ENCODE measurements at places on chromosomes 2 and 18. TPM values are rescaled to one million over a fixed set of nuclear protein-coding genes. Genes with fewer than 3 reads are reported as not detected.

- H3K36me3 ChIP-seq = no peaks in the 10 kb centered on the region
- H3K27me3 ChIP-seq = no peaks in the 10 kb centered on the region
- H3K4me1 ChIP-seq = no peaks in the 10 kb centered on the region
- H3K27ac ChIP-seq = no peak overlapping the region
Measured at GRCh38 chr2:36705326-36706020, 9.0 kb downstream of the VIT start.

- no peak overlapping the region for H3K27ac ChIP-seq
- no peak for DNase-seq
- no peaks in the 10 kb centered on the region for H3K4me1 ChIP-seq
Measured at GRCh38 chr2:200252265-200253067, 54.0 kb upstream of the SPATS2L start.

- no peaks in the 10 kb centered on the region for H3K27me3 ChIP-seq
- DNase-seq = no peak
- no peak overlapping the region for H3K27ac ChIP-seq
- no peaks in the 10 kb centered on the region for H3K4me1 ChIP-seq
Measured at GRCh38 chr2:113838277-113838676, 51.6 kb upstream of the ACTR3 start.

HEATR5B gene
- total RNA-seq = 17.9 TPM

- H3K36me3 ChIP-seq = no peaks in the 10 kb centered on the region
- no peak for DNase-seq
- no peak overlapping the region for H3K27ac ChIP-seq
- H3K4me1 ChIP-seq = no peaks in the 10 kb centered on the region
Measured at GRCh38 chr2:113760400-113760799, 4.0 kb upstream of the SLC35F5 start.

RGPD5 gene
- total RNA-seq = 38.2 TPM

CEBPZ gene
- 235 TPM for total RNA-seq

DNA sequence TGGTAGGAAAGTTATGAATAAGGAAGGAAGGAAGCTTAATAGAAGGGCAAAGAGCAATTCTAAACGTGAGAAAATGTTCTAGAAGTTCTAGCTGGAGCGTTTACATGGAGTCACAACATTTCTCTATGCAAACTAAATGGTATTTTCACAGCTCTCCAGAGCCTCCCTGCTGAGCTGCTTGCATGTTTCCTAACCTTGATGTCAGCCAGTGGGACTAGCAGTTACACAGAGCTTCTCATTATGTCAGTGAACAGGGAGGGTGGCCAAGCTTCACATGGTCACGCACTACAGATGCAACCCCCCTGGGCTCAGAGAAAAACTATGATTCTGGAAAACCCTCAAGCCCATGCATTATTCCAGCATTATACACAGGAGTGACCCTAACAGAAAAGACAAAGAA lies 153.4 kb upstream of the CCDC150 start:
- H3K36me3 ChIP-seq = no peaks in the 10 kb centered on the region
- no peak overlapping the region for H3K4me3 ChIP-seq
- no peak for DNase-seq
- H3K4me1 ChIP-seq = no peaks in the 10 kb centered on the region
- H3K27me3 ChIP-seq = no peaks in the 10 kb centered on the region

CDH19 gene
- 8.7 TPM for total RNA-seq

BMP10 gene
- total RNA-seq = not detected

NGEF gene
- 46.1 TPM for total RNA-seq

SPATA3 gene
- total RNA-seq = not detected

REG1B gene
- not detected for total RNA-seq

Data from transverse colon (tissue), 4 donors.